HS-27A (cell line): ENCODE measurements at places on chromosomes 5 and 9.

GRCh38 chr9:98995059-98995671, 51.5 kb downstream of the COL15A1 start:
- no peak for DNase-seq

DNA sequence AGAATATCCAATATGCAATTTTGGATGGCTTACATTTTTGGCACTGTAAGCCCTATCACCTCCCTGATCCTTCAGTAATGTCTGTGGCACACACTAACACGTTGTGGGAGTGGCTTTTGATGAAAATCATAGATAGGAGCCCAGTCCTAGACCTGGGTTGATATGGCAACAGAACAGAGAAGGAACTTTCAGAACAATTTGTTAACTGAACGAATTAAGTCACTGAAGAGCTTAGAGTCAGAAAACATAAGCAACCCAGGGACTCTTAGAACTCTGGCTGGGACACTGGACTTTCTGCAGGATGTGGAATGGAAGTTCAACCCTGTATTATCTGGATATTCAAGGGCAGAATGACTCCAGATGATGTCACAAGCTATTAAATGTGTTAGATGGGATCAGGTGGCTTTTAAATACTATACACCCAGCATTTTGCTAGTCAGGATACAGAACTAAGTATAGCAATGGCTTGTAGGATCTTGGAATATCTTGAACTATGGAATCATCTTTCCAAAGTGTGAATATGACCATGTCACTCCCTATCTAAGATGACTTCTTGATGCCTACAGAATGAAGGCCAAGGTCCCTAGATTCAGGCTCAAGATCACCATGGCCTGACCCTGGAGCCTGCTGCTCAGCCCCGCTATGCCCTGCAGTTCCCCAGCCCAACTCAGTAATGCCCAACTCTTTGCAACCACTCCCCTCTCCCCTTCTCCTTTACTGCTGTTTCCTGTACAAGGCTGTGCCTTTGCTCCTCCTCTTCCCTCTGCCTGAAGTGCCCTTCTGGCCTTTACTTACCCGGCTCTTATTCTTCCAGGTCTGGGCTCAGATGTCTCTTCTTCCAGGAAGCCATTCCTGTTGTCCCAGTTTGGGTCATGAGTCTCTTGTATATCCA, 42.8 kb downstream of the VLDLR start:
- DNase-seq = no peak

DNA sequence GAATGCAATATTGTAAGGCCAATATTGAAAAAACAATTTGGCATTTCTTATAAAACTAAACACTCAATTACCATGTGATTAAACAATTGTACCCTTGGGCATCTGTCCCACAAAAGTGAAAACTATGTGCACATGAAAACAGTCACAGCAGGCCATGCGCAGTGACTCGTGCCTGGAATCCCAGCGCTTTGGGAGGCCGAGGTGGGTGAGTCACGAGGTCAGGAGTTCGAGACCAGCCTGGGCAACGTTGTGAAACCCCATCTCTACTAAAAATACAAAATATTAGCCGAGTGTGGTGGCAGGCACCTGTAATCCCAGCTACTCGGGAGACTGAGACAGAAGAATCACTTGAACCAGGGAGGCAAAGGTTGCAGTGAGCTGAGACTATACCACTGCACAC, 343.7 kb downstream of the DMRTA1 start:
- no peak for DNase-seq

- no peak for DNase-seq
Observed at GRCh38 chr5:145072889-145073288, 762.3 kb downstream of the PRELID2 start.

- no peak for DNase-seq
Observed at GRCh38 chr5:141680751-141681201, 1.3 kb downstream of the ARAP3 start.

GRCh38 chr5:10301842-10302610, 5.7 kb downstream of the CMBL start:
- DNase-seq = no peak

- no peak for DNase-seq
Observed at GRCh38 chr9:126406075-126406667, 79.5 kb downstream of the MVB12B start.

DNA sequence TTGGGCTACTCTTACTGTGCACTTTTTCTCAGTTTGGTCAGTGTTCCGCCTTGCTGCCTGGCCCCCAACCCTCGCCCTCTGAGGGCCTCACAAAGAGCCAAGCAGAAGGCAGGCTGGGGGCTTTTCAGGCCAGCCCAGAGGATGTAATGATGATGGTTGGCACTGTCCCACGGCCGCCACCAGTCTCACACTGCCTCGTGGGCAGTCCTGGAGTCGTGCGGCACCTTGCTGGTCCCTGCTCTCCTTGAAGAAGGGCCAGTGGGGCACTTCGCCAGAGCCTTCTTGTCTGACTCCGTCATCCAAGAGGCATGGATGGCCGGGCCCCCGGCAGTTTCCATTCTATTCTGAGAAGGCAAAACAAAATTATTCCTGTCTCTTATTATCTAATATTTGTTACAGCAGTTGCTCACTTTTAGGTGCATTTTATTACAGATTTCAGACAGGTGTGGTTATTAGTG, 21.0 kb downstream of the TENT4A start:
- DNase-seq = no peak

DNA sequence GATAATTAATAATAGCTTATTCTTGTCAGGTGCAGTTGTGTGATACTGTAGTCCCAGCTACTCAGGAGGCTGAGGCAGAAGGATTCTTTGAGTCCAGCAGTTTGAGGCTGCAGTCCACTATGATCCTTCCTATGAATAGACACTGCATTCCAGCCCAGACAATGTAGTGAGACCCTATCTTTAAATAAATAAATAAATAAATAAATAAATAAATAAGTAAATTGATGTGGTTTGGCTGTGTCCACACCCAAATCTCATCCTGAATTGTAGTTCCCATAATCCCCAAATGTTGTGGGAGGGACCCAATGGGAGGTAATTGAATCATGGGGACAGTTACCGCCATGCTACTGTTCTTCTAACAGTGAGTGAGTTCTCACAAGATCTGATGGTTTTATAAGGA, 5.6 kb upstream of the ELL2 start:
- no peak for DNase-seq

- DNase-seq = no peak
Observed at GRCh38 chr5:55377810-55378209, 70.0 kb downstream of the MTREX start.

DNA sequence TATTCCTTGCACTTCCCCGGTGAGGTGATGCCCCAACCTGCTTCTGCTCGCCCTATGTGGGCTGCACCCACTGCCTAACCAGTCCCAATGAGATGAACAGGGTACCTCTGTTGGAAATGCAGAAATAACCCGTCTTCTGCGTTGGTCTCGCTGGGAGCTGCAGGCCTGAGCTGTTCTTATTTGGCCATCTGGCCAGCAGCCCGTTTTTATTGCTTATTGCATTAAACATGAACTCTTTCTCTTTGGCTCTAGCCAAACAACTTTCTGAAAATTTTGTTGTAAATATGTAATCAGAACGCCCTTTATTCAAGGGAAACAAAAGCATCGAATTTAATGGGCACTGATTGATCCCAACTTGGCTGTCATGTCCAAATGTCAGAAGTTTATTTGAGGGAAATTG, 124.7 kb upstream of the FTMT start:
- no peak for DNase-seq

- no peak for DNase-seq
Observed at GRCh38 chr9:104780796-104781395, 17.0 kb downstream of the NIPSNAP3B start.

GRCh38 chr5:43227655-43228054, 35.6 kb downstream of the NIM1K start:
- no peak for DNase-seq

- DNase-seq = no peak
Observed at GRCh38 chr5:50965654-50966375, 299.4 kb downstream of the PARP8 start.

DNA sequence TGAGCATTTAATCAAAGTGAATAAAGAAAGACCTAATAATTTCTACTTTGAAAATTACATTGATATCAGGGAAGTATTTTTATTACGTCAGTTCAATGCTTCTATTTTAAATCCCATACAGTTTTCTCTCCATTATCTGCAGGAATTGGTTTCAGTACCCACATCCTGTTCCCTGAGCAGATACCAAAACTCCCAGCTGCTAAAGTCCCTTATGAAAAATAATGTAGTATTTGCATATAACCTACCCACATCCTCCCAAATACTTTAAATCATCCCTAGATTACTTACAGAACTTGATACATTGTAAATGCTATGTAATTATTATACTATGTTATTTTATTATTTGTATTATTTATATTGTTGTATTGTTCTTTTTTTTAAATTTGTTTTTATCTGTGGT, 125.4 kb upstream of the MINAR2 start:
- no peak for DNase-seq

DNA sequence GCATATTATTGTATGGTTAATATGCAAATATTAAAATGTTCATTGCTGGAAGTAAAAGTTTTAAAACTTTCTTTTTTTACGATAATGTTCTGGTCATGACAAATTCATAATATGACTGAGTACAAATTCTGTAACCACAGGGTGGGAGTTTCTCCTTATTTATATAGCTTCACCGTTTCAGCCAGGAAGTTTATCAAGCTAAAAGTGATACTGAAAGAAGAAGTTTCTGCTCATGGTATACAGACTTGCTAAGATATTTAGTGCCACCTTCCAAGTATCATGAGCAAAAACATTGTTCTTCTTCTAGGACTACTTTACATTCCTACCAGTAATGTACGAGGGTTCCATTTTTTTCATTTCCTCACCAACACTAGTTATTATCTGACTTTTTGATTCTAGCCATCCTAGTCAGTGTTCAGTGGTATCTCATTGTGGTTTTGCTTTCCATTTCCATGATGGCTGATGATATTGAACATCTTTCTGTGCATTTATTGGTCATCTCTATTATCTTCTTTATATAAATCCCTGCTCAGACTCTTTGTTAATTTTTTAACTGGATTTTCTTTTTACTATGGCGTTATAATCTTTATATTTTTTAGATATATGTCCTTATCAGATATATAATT, 94.2 kb upstream of the PRRC1 start:
- no peak for DNase-seq

- DNase-seq = no peak
Observed at GRCh38 chr5:126793097-126793496, 16.2 kb downstream of the LMNB1 start.

- no peak for DNase-seq
Observed at GRCh38 chr5:91849069-91849468, 466.0 kb upstream of the ARRDC3 start.

- DNase-seq = no peak
Observed at GRCh38 chr9:128917151-128917849, 3.5 kb upstream of the PHYHD1 start.

DNA sequence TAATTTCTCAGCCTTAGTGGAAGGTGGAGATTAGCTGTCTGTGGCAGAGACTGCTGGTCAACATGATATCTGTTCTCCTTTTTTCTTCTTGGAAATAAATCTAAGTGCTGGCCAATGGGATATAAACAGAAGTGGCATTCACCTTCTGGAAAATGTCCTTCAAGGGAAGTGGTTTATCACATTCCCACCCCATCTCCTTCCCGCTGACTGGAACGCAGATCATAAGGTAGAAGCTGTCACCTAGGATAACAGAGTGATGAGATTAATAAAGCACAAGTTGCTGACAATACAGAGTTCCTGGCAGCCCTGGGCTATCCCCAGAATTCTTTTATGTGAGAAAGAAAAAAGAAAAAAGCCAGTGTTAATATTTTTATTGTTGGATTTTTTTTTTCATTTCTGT, 109.7 kb upstream of the OSMR start:
- no peak for DNase-seq

DNA sequence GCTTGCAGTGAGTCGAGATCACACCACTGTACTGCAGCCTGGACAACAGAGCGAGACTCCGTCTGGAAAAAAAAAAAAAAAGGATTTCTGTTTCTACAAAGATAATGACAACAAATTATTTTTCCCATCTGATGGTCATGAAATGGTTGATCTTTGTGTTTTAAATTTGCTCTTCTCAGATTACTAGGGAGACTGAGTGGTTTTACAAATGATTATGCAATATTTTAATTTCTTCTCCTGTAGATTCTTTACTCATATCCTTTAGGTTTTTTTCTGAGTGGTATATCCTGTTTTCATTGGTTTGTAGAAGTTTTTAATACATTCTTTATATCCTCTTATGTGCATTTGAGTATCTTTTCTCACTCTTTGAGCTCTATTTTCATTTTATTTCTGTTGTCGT, 20.6 kb upstream of the AUH start:
- no peak for DNase-seq

GRCh38 chr9:98596486-98596885, 112.2 kb downstream of the GABBR2 start:
- no peak for DNase-seq

DNA sequence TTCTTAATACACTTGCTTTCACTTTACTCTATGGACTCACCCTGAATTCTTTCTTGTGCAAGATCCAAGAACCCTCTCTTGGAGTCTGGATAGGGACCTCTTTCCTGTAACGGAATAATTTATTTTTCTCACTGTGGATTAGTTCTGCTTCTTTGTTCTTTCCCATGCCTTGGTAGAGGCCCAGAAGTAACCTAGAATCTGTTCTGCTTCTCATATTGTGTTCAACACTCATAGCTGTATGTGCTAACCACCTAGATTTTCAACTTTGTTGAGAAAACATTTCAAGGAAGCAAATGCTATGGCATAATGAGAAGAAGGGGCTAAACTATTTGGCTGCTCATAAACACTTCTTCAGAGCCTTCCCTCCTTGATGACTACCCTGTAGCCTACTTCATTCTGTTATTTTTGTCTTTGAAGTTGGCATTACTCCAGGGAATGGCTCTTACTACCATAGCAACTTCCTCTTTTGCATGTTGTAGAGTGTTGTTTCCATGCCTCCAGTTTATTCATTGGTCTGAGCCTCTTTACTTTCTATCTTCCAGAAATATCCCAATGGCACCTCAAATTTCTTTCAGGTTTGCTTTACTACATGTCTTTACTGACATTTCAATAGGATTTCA, 74.3 kb downstream of the KIAA0825 start:
- DNase-seq = no peak

DNA sequence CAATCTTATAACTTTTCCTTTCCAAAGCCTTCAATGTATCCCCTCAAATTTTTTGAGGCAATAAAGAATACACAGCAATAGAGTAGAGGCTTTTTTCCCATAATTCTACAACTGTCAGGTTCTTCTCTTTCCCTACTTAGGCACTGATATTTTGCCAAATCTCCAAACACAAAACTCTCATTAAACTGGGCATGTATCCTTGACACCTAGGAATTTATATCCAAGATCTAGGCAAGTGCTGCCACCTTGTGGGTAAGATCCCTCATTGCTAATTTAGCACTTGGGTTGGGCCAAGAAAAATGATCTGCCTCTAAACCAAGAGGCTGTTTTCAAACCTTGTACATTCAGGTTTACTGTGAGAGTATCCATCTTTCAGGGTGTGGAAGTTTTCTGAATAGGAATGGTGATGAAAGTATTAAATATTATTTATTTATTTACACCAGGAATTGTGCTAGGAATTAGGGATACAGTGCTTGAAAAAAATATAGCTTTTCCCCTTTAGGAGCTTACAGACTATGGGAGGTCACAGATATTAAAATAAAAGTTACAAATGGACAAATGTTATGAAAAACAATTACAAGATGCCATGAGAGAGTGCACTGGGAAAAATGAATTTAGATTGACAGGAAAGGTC, 17.6 kb downstream of the TSTD2 start:
- no peak for DNase-seq
